ENCODE measurements at places on chromosomes 6 and 20. TPM values are rescaled to one million over a fixed set of nuclear protein-coding genes. Genes with fewer than 3 reads are reported as not detected.

- DNase-seq = no peak
- H3K4me1 ChIP-seq = no peaks in the 10 kb centered on the region
- no peak overlapping the region for H3K4me3 ChIP-seq
- no peaks in the 10 kb centered on the region for H3K27me3 ChIP-seq
Observed at GRCh38 chr6:90978046-90978445, 391.2 kb upstream of the MAP3K7 start.

Gene PBOV1
- total RNA-seq = not detected

- H3K4me3 ChIP-seq = peak overlapping the region; percentile 97
- no peaks in the 10 kb centered on the region for H3K36me3 ChIP-seq
- no peak for DNase-seq
- peak overlapping the region; percentile 26 for H3K27ac ChIP-seq
- peaks cover 50% of the 10 kb centered on the region for H3K4me1 ChIP-seq
- H3K27me3 ChIP-seq = no peaks in the 10 kb centered on the region
Observed at GRCh38 chr20:33400812-33401183, 521 bp downstream of the CDK5RAP1 start.

- peaks cover 32% of the 10 kb centered on the region for H3K4me1 ChIP-seq
- H3K27ac ChIP-seq = no peak overlapping the region
- H3K36me3 ChIP-seq = peaks cover 7% of the 10 kb centered on the region
- peaks cover 70% of the 10 kb centered on the region for H3K27me3 ChIP-seq
- H3K4me3 ChIP-seq = peak overlapping the region; percentile 92
- peak; percentile 32 for DNase-seq
Observed at GRCh38 chr20:51563486-51564332, 21.2 kb upstream of the NFATC2 start.

DNA sequence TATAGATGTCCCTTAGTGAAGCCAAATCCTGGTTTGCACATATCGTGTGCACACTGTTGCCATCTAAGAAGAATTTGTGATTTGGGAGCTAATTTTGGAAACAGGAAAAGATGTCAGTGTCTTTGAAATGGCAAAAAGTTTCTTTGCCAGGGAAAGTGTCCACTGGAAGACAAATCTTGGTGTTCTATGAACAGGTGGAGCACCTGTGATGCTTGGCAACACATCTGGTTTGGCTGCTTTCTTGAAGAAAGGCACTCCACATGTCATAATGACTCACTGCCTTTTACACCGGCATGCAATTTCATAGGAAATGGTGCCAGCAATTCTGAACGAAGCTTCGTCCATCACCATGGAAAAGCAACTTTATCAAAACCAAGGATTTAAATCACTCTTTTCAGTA lies 1040.0 kb upstream of the MAP3K7 start:
- no peak overlapping the region for H3K27ac ChIP-seq
- no peaks in the 10 kb centered on the region for H3K36me3 ChIP-seq
- no peak for DNase-seq
- no peak overlapping the region for H3K4me3 ChIP-seq
- H3K27me3 ChIP-seq = no peaks in the 10 kb centered on the region
- no peaks in the 10 kb centered on the region for H3K4me1 ChIP-seq

- no peak overlapping the region for H3K27ac ChIP-seq
- no peak for DNase-seq
- no peak overlapping the region for H3K4me3 ChIP-seq
- no peaks in the 10 kb centered on the region for H3K4me1 ChIP-seq
- peaks cover 16% of the 10 kb centered on the region for H3K27me3 ChIP-seq
Observed at GRCh38 chr6:4957521-4958231, 46.2 kb downstream of the RPP40 start.

Gene BIRC7
- not detected for total RNA-seq

GRCh38 chr6:136889271-136890193 lies 32.6 kb upstream of the SLC35D3 start:
- no peaks in the 10 kb centered on the region for H3K36me3 ChIP-seq
- no peak overlapping the region for H3K4me3 ChIP-seq
- no peaks in the 10 kb centered on the region for H3K27me3 ChIP-seq
- no peak for DNase-seq
- H3K4me1 ChIP-seq = peaks cover 10% of the 10 kb centered on the region

- no peak overlapping the region for H3K4me3 ChIP-seq
- H3K27ac ChIP-seq = no peak overlapping the region
- no peaks in the 10 kb centered on the region for H3K36me3 ChIP-seq
- H3K4me1 ChIP-seq = no peaks in the 10 kb centered on the region
Observed at GRCh38 chr20:34175079-34175478, 63.0 kb upstream of the EIF2S2 start.

DNA sequence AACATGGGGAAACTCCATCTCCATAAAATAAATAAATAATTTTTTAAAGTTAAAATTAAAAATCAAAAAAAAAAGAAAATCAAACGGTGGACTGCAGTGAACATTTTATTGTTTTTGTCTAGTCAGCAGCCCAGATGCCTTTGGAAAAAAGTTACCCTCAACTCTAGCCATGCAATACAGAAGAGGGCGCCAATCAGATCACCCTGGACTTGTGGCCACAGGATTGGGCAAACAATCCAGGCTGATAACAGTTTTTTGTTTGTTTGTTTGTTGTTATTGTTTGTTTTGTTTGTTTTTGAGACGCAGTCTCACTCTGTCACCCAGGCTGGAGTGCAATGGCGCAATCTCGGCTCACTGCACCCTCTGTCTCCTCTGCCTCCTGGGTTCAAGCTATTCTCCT lies 30.5 kb upstream of the NELFCD start:
- no peak overlapping the region for H3K4me3 ChIP-seq
- H3K4me1 ChIP-seq = no peaks in the 10 kb centered on the region
- no peak overlapping the region for H3K27ac ChIP-seq
- H3K36me3 ChIP-seq = no peaks in the 10 kb centered on the region
- DNase-seq = no peak
- no peaks in the 10 kb centered on the region for H3K27me3 ChIP-seq

DNA sequence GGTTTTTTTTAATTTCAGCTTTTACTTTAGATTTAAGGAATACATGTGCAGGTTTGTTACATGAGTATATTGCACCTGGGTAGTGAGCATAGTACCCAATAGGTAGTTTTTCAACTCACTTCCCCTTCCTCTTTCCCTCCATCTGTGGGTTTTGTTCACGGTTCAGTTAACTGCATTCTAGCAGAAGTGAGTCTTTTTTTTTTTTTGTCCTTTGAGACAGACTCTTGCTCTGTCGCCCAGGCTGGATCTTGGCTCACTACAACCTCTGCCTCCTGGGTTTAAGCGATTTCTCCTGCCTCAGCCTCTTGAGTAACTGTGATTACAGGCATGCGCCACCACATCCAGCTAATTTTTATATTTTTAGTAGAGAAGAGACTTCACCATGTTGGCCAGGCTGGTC lies 8.7 kb downstream of the UBR2 start:
- H3K36me3 ChIP-seq = peaks cover 6% of the 10 kb centered on the region
- no peak for DNase-seq
- peak overlapping the region; percentile 53 for H3K4me3 ChIP-seq
- H3K27me3 ChIP-seq = no peaks in the 10 kb centered on the region

Gene BTN1A1
- total RNA-seq = not detected

- no peaks in the 10 kb centered on the region for H3K4me1 ChIP-seq
- H3K36me3 ChIP-seq = no peaks in the 10 kb centered on the region
- H3K27me3 ChIP-seq = no peaks in the 10 kb centered on the region
- no peak overlapping the region for H3K4me3 ChIP-seq
Observed at GRCh38 chr20:8787090-8787489, 281.8 kb upstream of the PLCB4 start.

Gene LRRC73
- total RNA-seq = 0.43 TPM

Gene CCDC170
- total RNA-seq = not detected

GRCh38 chr6:28105245-28105639 lies 19.2 kb upstream of the ZSCAN16 start:
- H3K36me3 ChIP-seq = peaks cover 5% of the 10 kb centered on the region
- DNase-seq = no peak
- H3K4me3 ChIP-seq = peak overlapping the region; percentile 96
- peak overlapping the region; percentile 24 for H3K27ac ChIP-seq

Gene CCN6
- total RNA-seq = 0.25 TPM

Gene KHDC1L
- not detected for total RNA-seq

Gene C6orf132
- total RNA-seq = 0.26 TPM

DNA sequence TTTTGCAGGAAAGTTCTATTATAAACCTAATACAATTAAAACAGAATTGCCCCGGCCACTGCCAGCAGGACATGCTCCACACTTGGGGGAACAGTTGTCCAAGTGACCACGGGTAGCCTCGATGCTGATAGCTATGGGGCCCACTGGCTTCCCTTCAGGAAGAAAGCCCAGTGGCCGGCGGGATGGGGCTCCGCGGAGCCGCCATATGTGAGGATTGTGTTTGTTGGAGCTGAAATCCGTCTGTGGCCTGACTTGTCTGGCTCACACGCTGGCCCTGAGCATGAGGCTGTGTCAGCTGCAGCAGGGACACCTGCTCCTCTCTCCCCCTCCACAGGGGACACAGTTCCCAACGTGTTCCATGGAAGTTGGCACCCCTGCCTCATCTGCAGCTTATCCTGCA lies 46.6 kb downstream of the ZNF831 start:
- no peak overlapping the region for H3K27ac ChIP-seq
- no peak for DNase-seq
- H3K4me3 ChIP-seq = no peak overlapping the region
- H3K27me3 ChIP-seq = no peaks in the 10 kb centered on the region

- H3K27me3 ChIP-seq = peaks cover 39% of the 10 kb centered on the region
- no peak overlapping the region for H3K4me3 ChIP-seq
- DNase-seq = peak; percentile 34
- H3K27ac ChIP-seq = no peak overlapping the region
- peaks cover 25% of the 10 kb centered on the region for H3K4me1 ChIP-seq
Observed at GRCh38 chr20:34222208-34222607, 19.0 kb upstream of the ASIP start.

DNA sequence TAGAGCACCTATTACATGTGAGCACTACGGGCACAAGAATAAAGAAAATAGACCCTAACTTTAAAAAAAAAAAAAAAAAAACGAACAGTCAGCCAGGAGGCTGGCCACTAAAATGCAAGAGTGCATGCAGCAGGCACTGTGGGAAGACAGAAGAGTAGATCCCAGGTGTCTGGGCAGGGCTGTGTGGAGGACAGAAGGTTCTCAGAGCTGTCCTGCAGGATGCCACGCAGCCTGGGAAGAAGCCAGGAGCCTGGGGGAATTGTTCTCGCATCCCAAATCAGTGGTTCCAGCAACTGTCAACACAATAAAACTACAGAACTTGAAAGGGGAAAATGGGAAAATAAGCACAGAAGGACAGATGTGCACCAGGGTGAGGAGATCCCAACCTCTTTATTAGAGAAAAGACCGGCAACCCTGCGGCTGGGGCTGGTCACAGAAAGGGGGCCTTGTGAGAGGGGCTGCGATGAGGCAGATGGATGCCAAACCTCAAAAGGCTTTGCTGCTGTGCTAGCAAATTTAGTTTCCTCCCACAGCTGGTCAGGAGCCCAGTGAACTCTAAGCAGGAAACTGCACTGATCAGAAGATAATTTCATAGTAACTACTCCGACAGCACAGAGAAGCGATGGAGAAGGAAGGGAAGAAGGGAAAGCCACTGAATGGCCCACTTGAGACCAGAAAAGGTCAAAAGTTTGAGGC lies 30.9 kb downstream of the MAP3K5 start:
- peaks cover 59% of the 10 kb centered on the region for H3K4me1 ChIP-seq
- no peaks in the 10 kb centered on the region for H3K27me3 ChIP-seq
- peak overlapping the region; percentile 93 for H3K27ac ChIP-seq
- peaks cover 3% of the 10 kb centered on the region for H3K36me3 ChIP-seq

Gene PHACTR3
- not detected for total RNA-seq

DNA sequence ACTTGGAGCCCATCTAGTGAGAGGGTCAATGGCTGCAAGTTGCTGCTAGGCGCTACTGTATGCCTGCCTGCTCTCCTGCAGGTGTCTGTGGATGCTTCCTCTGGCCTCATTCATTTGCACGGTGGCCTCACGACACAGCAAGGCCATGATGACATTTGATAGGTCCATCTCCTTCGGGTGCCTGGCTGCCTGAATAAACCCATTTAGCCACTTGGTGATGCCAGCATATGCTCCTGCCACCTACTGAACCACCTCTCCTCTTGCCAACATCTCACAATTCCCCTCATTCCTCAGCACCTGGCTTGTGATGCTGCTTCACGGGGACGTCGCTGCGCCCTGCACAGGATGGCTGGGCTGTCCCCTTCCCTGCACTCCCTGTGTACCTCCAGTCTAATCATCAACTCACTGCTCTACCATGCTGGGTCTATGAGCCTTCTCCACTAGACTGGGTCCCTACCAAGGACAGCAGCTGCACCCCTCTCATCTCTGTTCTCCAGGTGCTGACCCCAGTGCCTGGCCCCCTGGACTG lies 51.1 kb downstream of the AGPAT4 start:
- no peak overlapping the region for H3K4me3 ChIP-seq
- H3K36me3 ChIP-seq = peaks cover 5% of the 10 kb centered on the region
- H3K27me3 ChIP-seq = no peaks in the 10 kb centered on the region
- no peak for DNase-seq
- H3K4me1 ChIP-seq = peaks cover 33% of the 10 kb centered on the region

- H3K4me1 ChIP-seq = peaks cover 40% of the 10 kb centered on the region
- H3K4me3 ChIP-seq = no peak overlapping the region
- H3K27ac ChIP-seq = peak overlapping the region; percentile 1
- H3K27me3 ChIP-seq = no peaks in the 10 kb centered on the region
Observed at GRCh38 chr6:35317483-35318195, 20.0 kb downstream of the DEF6 start.

DNA sequence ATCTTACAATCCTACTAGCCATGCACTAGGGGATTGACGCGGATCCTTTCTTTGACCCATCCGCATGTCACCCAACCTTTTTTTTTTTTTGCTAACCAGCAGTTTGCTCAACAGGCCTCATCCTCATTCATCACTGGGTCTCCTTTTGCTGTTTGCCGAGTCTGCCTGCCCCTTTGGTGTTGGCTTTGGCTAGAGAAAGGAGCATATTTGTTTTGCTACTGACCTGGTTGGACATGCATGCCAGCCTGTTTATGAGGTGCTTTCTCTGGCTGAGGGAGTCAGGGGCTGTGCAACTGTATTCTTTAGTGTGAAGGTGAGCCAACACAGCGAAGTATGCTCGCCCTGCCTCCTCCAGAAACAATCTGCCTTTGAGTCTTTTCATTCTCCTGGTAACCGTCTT lies 40.2 kb downstream of the E2F3 start:
- peaks cover 21% of the 10 kb centered on the region for H3K36me3 ChIP-seq
- DNase-seq = no peak
- H3K4me1 ChIP-seq = peaks cover 13% of the 10 kb centered on the region
- no peaks in the 10 kb centered on the region for H3K27me3 ChIP-seq
- no peak overlapping the region for H3K4me3 ChIP-seq

GRCh38 chr6:75830959-75831885 lies 82.2 kb downstream of the MYO6 start:
- H3K27ac ChIP-seq = no peak overlapping the region
- DNase-seq = peak; percentile 48
- no peaks in the 10 kb centered on the region for H3K36me3 ChIP-seq

GRCh38 chr6:151325075-151326050 lies 66.0 kb downstream of the ZBTB2 start:
- DNase-seq = peak; percentile 29
- H3K27ac ChIP-seq = no peak overlapping the region
- H3K36me3 ChIP-seq = no peaks in the 10 kb centered on the region
- H3K4me3 ChIP-seq = peak overlapping the region; percentile 85
- H3K27me3 ChIP-seq = peaks cover 66% of the 10 kb centered on the region
- H3K4me1 ChIP-seq = peaks cover 30% of the 10 kb centered on the region

Gene SEL1L2
- total RNA-seq = not detected

Gene BPIFB4
- not detected for total RNA-seq

Gene KCNQ2
- total RNA-seq = 0.44 TPM

Gene CST8
- total RNA-seq = not detected
